ENCODE measurements at places on chromosomes 6 and 20.

DNA sequence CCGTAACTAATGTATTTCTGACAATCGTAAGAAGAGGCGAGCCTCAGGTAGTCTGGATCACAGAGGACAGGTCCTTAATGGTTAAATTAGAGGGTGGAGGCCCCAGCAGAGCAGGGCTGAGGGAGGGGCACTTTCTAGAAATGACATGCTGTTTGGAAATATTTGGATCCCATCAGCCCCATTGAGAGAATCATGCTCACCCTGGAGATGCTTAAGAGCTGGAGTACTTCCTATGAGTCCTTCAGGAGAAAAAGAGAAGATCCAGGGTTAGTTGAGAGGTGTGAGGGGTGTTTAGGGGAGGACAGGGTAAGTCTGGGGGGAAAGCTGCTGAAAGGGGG is 123.0 kb downstream of the TCP11 start:
- no peak for DNase-seq

- no peak for DNase-seq
These were observed 704.3 kb downstream of the TFAP2A start for GRCh38 chr6:9710574-9710973.

DNA sequence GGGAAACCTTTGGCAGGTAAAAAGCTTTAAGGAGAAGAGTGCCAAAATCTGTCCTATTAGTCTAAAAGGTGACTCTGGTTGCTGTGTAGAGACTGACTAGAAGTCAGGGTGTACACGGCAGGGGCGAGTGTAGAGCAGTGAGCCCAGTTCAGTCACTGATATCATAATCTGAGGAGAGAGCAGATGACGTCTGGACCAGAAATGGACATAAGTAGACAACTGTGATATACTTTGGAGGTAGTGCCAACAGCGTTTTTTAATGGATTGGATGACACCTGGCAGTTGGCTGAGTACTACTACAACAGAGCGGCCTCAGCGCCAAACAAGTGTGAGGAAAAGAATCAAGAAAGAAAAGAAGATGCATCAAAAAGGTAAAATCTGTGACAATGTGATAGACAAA is 76.0 kb downstream of the MAP7 start:
- DNase-seq, result no peak

DNA sequence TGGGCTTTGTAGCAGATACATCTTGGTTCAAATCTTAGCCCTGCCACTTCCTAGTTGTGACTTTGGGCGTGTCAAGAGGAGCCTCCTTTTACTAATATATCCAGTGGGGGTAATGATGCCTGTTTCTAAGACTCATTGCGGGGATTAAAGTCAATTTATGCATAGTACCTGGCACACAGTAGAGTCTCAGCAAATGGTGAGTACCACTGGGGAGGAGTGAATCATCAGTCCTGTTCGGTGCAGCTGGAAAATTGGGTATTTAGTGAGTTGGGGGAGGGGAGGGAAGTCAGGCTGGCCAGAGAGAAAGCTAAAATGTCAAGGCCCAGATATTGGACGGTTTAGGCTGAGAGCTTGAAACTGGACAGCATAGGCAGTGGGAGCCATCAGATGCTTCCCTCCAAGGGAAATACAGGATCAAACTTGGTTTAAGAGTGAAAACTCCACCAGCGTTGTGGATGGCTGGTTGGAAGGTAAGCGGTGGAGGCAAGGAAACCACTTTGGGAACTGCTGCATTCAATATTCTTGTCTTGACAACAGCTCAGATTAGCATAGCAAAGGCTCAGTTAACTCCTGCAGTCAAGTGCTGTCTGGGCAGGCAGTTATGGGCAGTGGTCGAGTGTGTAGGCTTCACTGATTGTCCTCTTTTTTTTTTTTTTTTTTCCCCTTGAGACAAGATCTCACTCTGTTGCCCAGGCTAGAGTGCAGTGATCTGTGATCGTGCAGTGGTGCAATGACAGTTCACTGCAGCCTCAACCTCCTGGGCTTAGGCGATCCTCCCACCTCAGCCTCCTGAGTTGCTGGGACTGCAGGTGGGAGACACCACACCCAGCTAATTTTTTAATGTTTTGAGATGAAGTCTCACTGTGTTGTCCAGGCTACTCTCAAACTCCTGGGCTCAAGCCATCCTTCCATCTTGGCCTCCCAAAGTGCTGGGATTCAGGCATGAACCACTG is 12.9 kb downstream of the PPP1R16B start:
- no peak for DNase-seq

- no peak for DNase-seq
These were observed 63.3 kb upstream of the SLC2A12 start for GRCh38 chr6:134115715-134116074.

GRCh38 chr20:60403105-60403741 is 445.0 kb downstream of the CDH26 start:
- DNase-seq, result peak; percentile 64

- DNase-seq, result no peak
These were observed 2.8 kb downstream of the ADNP start for GRCh38 chr20:50928469-50928868.

GRCh38 chr20:32354592-32355416 is 3.3 kb upstream of the ASXL1 start:
- DNase-seq, result no peak

- DNase-seq, result no peak
These were observed 129.2 kb downstream of the PDSS2 start for GRCh38 chr6:107330168-107330567.

DNA sequence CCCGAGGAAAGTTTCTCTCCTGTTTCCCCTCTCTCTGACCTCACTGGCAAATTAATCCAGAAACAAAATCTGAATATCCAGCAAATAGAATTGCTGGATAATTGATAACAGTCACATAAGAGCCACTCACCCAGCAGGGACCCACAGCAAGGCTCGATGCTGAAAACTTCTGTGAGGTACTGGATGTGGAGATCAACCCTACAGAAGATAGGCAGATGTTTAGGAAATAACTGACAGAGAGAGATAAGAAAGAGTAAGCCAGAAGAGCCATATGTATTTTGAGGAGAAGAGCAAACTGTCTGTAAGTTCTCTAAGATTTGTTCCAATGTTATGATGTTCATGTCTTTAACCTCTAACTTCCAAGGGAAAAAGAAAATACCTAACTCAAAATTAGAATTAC is 59.7 kb downstream of the PKHD1 start:
- no peak for DNase-seq

GRCh38 chr20:51525241-51526105 is 17.0 kb downstream of the NFATC2 start:
- no peak for DNase-seq

DNA sequence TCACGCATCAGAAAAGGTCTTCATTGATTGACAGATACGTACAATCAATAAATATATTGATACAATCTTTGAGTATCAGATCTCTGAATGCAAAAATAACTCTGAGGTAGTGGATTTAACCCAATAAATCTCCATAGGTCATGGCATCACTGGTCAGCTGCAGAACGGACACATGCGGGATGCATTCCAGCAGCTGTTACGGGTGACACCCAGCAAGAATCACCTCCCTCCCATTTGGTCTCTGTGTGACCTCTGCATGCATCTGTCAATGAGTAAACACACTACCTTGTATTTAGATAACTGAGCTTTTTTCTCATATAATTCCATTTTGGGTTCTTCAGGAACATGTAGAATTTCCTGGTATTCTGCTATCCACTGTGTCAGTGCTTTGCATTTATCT is 285.4 kb downstream of the SYNE1 start:
- DNase-seq, result no peak

GRCh38 chr6:20334334-20334733 is 67.3 kb upstream of the E2F3 start:
- no peak for DNase-seq

DNA sequence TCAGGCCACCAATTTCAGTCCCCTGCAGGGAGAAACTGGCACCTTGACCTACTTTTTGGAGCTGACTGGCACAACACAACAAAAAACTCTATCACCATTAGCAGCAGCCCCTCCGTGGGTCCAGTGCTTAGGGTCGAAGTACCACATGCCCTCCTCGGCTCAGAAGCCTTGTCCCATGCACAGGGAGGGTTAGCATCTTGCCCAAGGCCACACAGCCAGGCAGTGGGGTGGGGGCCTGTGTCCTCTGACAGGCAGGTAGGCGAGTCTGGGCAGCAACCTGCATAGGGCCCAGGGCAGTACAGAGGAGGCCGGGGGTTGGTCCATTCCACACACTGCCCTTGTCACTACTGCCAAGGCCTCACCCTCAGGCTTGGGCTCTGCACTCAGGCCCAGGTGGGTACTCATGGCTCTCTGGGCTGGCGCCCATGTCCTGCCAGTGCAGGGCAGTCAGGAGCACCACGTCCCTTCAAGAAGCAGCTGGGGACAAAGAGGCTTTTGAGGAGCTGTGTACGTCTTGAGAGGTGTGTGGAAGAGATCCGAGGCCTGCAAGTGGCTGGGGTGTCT is 53.6 kb downstream of the PYGB start:
- no peak for DNase-seq

DNA sequence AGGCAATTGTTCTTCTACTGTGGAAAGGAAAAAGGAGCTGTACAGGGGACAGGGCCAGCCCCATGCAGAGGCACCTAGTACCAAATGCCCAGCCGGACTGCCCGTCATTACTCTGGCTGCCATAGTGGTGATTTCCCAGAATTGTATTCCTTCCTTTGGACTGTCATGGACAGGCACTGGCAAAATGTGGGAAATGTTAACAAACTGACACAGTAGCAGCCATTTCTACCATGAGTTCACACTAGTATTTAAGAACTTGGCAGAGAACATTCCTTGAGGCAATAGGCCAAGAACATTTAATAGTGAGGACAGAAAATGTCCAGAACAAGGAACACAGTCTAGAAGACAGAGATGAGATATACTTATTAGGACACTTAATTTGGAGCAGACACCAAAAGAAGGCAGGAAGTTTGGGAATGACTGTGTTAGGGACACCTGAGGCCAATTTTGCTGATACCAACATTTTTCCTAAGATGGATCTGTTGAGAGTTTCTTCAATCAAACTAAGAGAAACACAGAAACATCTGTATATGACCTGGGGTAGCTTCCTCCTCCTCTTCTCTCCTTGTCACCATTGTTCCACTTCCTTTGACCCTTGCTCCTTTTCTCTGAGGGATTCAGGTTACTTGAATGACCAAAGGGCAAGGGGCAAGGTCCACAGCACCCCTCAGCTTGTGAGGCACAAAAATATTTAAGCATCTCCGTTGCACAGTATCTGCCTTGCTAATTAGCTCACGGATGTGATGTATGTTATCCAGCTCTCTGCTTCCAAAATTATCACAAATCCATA is 14.9 kb downstream of the ADTRP start:
- no peak for DNase-seq

GRCh38 chr20:47256668-47257236 is 99.7 kb downstream of the ZMYND8 start:
- DNase-seq, result no peak

DNA sequence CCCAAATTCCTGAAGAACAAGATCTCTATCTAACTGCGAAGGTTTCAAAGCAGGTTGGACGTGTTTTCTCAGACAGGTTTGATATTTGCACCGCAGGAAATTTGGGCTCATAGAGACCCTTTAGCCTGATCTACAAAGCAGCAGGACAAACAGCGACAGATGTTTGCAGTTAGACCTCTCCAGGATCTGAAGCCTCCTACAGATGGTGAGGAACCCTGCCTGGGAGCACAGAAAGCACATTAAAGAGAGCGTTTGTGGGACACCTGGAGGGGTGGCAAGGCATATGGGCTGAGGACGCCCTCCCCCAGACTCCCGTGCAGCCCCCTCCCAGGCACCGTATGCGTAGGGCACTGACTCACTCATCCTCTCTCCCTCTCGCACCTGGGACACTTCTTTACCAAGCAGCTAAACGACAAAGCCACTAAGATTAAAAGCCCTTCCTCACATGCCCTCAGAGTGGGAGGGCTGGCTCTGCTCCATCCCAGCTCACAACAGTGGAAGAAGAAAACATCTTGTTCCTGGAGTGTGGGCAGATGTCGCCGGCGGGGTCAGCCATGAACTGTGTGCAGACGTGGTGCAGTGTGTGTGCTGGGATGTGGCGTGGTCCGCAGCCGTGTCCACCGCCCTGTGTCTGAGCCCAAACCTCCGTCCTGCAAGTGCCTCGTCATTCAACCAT is 249.7 kb upstream of the AFDN start:
- DNase-seq, result peak; percentile 43

DNA sequence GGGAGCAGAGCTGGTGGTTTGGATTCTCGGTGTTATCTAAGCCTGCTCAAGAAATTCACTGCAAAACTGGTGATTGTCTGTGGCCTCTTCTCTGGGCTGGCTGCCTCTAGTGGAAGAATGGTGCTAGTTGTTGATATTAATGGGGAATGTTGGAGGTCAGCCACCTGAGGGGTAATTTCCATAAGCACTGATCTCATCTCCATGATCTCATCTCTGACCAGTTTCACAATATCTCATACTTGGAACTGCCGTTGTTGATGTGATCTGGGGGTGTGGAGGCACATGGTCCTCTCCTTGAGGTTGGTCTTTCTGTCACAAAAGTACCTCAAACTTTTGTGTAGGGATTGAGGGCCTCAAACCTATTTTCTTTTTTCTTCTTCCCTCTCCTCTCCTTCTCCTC is 102.6 kb downstream of the CD109 start:
- no peak for DNase-seq

GRCh38 chr6:100276311-100277057 is 188.2 kb downstream of the SIM1 start:
- no peak for DNase-seq

GRCh38 chr6:73108949-73109348 is 116.3 kb downstream of the KHDC1L start:
- no peak for DNase-seq

GRCh38 chr6:48116699-48117645 is 6.0 kb upstream of the PTCHD4 start:
- no peak for DNase-seq

- peak; percentile 74 for DNase-seq
These were observed 120.8 kb downstream of the OR2B2 start for GRCh38 chr6:27791182-27791943.

DNA sequence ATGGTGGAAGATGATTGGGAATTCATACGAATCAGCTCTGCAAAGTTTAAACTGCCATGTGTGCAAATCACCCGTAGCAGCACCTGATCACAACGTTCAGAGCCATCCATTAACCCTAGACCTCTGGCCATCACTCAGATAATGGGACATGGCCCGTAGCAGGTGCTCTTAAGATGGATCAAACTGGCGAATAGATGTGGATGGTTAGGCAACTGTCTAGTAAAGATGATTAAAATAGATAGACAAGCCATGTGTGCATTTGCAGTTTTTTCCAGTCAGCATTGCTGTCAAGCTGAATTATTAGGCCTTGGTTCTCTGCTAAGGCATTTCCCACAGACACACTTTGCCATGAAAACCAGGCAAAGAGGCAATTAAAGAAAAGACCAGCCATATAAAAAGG is 40.6 kb upstream of the PHACTR1 start:
- DNase-seq, result no peak

- DNase-seq, result no peak
These were observed 25.9 kb upstream of the CRISP1 start for GRCh38 chr6:49892280-49892679.

DNA sequence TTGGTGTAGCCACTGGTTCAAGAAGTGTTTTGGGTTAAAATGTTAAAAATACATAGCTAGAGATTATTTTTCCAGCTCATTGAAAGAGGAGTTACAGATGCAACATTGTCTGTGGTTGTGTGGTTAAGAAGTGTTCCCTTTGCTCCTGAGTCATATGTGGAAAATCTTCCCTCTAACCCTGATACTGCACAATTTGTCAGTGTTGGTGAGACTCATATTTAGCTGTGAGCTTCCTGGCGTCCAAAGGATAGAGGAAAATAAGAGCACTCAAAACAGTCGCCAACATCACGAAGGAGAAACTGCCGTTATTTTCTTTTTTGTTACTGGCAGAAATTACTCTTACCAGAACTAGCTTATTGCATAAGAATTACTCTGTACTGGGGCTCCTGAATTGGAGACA is 250.4 kb downstream of the CDH4 start:
- no peak for DNase-seq

- no peak for DNase-seq
These were observed 16.6 kb downstream of the MCM9 start for GRCh38 chr6:118918329-118918725.

Data from right forelimb (tissue), 1 donor.